ENCODE measurements at places on chromosomes 4 and X.

- H3K4me1 ChIP-seq = no peaks in the 10 kb centered on the region
- H3K27me3 ChIP-seq = no peaks in the 10 kb centered on the region
- no peak overlapping the region for H3K27ac ChIP-seq
- H3K36me3 ChIP-seq = no peaks in the 10 kb centered on the region
Measured at GRCh38 chr4:154722262-154722661, 21.5 kb upstream of the LRAT start.

- H3K36me3 ChIP-seq = no peaks in the 10 kb centered on the region
- no peak overlapping the region for H3K4me3 ChIP-seq
- H3K4me1 ChIP-seq = no peaks in the 10 kb centered on the region
Measured at GRCh38 chr4:72378901-72379300, 190.1 kb downstream of the ADAMTS3 start.

GRCh38 chr4:110134269-110134869, 64.0 kb downstream of the ELOVL6 start:
- peaks cover 10% of the 10 kb centered on the region for H3K4me1 ChIP-seq
- no peak overlapping the region for H3K27ac ChIP-seq
- H3K4me3 ChIP-seq = no peak overlapping the region
- H3K27me3 ChIP-seq = no peaks in the 10 kb centered on the region

DNA sequence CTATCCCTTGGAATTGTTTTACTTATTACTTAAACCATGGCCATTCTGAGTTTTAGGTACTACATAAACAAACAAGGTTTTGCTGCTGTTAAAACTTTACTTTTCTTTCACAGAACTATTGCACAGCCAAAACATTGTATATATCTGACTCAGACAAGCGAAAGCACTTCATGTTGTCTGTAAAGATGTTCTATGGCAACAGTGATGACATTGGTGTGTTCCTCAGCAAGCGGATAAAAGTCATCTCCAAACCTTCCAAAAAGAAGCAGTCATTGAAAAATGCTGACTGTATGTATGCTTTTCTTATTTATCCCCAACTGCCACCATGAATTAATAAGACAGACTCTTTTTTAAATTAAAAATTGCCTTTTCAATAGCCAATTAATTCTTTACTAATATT, 69.8 kb downstream of the CCKAR start:
- no peak overlapping the region for H3K4me3 ChIP-seq
- H3K4me1 ChIP-seq = no peaks in the 10 kb centered on the region
- H3K27me3 ChIP-seq = no peaks in the 10 kb centered on the region
- H3K36me3 ChIP-seq = peaks cover 34% of the 10 kb centered on the region

DNA sequence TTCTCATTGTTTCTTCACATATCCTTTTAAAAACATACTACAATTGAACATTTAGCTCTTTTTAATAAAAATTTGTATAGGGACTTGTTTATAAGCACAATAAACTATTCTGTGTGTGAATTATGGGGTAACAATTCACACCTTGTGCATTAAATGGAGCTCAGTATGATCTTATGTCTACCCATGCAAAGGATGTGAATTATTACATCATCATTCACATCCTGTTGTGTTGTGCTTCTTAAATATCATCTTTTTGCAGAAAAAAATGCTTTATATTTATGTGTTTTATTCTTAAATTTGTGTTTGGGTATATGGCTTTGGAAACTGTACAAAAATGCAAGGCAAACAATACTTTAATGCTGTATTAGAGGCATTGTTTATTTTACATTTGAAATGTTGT, 96.7 kb upstream of the PABPC4L start:
- no peak overlapping the region for H3K27ac ChIP-seq
- no peaks in the 10 kb centered on the region for H3K36me3 ChIP-seq
- H3K4me1 ChIP-seq = no peaks in the 10 kb centered on the region
- no peak for DNase-seq

GRCh38 chr4:110487873-110488272, 11.9 kb downstream of the ENPEP start:
- peaks cover 14% of the 10 kb centered on the region for H3K27me3 ChIP-seq
- no peak overlapping the region for H3K4me3 ChIP-seq
- H3K36me3 ChIP-seq = no peaks in the 10 kb centered on the region

DNA sequence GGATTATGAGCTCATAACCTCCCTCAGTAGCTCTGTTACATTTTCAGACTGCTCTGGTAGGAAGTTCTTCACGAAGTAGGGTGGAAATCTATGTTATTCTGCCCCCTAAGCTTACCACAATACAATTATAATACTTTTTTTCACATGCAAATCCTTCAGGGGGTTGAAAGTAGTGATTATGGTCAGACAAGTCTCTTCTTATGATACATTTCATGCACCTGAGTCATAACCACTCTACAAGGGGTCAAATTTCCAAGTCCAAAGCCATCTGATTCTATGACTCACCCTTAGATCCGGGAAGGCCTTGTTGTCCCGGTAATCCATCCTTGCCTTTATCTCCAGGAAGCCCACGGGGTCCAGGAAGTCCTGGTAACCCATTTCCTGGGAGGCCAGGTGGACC, 95.2 kb downstream of the ATG4A start:
- H3K27ac ChIP-seq = no peak overlapping the region
- no peaks in the 10 kb centered on the region for H3K4me1 ChIP-seq
- no peaks in the 10 kb centered on the region for H3K36me3 ChIP-seq
- DNase-seq = no peak
- H3K27me3 ChIP-seq = peaks cover 8% of the 10 kb centered on the region
- no peak overlapping the region for H3K4me3 ChIP-seq

DNA sequence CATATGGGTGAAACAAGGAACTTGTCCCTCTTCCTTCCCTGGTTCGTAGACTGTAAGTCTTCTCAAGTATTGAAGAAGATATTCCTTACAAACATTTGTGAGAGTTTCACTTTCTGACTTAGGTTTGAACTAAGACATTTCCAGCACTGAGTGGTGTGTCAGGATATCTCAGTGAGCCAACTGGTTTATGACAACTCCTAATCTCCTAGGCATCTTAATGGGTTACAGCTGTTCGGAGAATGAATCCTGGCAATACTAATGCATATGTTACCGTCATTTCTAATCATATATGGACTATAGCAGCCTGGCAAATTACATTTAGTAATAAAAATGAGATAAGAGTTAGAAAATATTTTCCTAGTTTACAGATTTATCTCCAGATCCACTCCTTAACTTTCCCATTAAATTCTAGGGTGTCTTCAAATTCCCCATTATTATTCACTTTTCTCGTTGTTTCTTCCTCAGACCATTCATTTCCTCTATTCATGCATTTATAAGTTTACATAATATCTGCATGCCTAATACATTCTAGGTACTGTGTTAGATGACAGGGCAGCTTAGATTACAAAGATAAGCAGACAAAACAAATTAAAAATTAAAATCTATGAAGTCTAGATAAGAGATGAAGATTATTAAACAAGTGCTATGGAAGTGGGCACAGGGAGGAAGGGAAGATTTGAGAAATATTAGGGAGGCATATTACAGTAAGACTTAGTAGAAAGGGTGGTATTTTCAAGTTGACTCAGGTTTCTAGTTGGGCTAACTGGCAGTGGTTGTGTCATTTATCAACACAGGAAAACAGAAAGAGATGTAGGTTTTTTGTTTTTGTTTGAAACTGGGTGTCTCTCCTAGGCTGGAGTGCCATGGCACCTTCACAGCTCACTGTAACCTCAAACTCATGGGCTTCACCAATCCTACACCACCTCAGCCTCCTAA, 173.9 kb downstream of the WDFY3 start:
- peaks cover under 1% of the 10 kb centered on the region for H3K36me3 ChIP-seq
- DNase-seq = no peak
- H3K4me1 ChIP-seq = no peaks in the 10 kb centered on the region
- H3K27me3 ChIP-seq = no peaks in the 10 kb centered on the region
- H3K27ac ChIP-seq = no peak overlapping the region

GRCh38 chr4:40251366-40251765, 54.5 kb downstream of the RHOH start:
- no peaks in the 10 kb centered on the region for H3K27me3 ChIP-seq
- H3K4me3 ChIP-seq = no peak overlapping the region

DNA sequence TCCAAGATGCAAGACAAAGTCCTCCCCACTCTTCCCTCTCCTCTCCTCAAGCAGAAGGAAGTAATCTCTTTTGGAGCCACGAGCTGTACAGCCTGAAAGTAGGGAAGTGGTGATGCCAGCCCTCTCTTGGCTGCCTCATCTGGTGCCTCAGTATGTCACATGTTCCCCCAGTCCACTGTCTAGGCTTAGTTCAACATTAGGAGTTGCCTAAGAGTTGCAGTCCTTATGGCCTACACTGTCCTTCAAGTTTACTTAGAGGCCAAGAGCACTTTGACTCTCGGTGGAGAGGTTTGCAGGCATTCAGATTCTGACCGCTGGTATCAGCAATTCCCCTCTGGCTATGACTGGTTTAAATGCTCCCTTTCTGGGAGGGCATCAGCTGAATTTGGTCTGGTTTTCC, 735.6 kb downstream of the GLUD2 start:
- DNase-seq = no peak
- H3K4me1 ChIP-seq = no peaks in the 10 kb centered on the region
- H3K27me3 ChIP-seq = no peaks in the 10 kb centered on the region

- H3K27me3 ChIP-seq = peaks cover 27% of the 10 kb centered on the region
- H3K4me1 ChIP-seq = no peaks in the 10 kb centered on the region
Measured at GRCh38 chrX:40897718-40898270, 162.5 kb upstream of the MED14 start.

- no peak overlapping the region for H3K27ac ChIP-seq
- no peaks in the 10 kb centered on the region for H3K36me3 ChIP-seq
- H3K4me1 ChIP-seq = no peaks in the 10 kb centered on the region
- no peak for DNase-seq
- no peak overlapping the region for H3K4me3 ChIP-seq
Measured at GRCh38 chr4:11326021-11326420, 102.7 kb downstream of the HS3ST1 start.

DNA sequence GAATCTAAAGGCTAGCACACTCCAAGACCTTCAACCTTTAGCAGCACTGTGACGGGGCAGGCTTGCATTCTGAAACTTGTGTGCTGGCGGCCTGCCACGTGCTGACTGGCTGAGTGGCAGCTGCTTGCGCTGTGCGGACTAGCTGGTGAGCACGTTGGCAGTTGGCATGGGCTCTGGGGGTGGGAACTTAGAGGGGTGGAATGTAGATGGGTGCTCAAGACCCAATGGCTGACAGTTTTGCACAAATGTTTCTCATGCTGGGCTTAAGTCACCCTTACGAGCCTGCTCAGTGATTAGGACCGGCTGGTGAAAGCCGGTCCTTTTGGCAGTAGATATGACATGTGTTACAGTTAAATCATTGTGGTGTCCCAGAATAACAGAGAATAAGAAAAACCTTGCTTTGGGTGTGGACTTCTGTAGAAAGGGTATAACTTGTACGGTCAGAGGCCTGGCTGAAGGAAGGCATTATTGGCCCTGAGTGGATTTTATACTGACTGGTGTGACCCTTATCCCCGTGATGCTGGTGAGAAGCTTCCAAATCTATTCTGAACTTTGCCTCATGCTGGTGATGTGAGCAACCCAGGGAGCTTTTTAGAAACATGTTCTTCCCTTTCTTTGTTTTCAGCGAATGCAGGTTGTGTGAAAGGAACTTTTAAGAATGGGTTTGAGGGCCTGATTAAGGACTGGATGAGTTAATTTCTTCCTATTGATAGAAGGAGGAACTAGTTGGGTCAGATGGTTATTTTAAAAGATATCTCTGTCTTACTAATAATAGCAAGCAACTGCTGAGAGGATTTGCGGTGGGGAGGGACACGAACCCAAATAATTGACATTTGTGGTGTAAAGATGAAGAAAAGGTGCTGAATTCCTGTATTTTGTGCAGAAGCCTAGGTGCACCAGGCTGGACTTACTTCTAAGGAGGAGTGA, 107.4 kb upstream of the SLC4A4 start:
- DNase-seq = no peak
- H3K36me3 ChIP-seq = no peaks in the 10 kb centered on the region
- H3K4me1 ChIP-seq = peaks cover 27% of the 10 kb centered on the region
- H3K27me3 ChIP-seq = no peaks in the 10 kb centered on the region
- no peak overlapping the region for H3K4me3 ChIP-seq

GRCh38 chr4:142535009-142535408, 311.1 kb downstream of the INPP4B start:
- H3K27ac ChIP-seq = no peak overlapping the region
- DNase-seq = no peak
- H3K4me1 ChIP-seq = no peaks in the 10 kb centered on the region
- H3K36me3 ChIP-seq = no peaks in the 10 kb centered on the region

- DNase-seq = no peak
- H3K4me3 ChIP-seq = no peak overlapping the region
- H3K36me3 ChIP-seq = no peaks in the 10 kb centered on the region
- H3K27me3 ChIP-seq = no peaks in the 10 kb centered on the region
- H3K27ac ChIP-seq = no peak overlapping the region
Measured at GRCh38 chrX:131747173-131747572, 203.3 kb downstream of the OR13H1 start.

- H3K27ac ChIP-seq = no peak overlapping the region
- H3K36me3 ChIP-seq = no peaks in the 10 kb centered on the region
- no peak for DNase-seq
- peaks cover 10% of the 10 kb centered on the region for H3K27me3 ChIP-seq
- H3K4me3 ChIP-seq = no peak overlapping the region
Measured at GRCh38 chrX:108235986-108236385, 144.4 kb downstream of the ATG4A start.

DNA sequence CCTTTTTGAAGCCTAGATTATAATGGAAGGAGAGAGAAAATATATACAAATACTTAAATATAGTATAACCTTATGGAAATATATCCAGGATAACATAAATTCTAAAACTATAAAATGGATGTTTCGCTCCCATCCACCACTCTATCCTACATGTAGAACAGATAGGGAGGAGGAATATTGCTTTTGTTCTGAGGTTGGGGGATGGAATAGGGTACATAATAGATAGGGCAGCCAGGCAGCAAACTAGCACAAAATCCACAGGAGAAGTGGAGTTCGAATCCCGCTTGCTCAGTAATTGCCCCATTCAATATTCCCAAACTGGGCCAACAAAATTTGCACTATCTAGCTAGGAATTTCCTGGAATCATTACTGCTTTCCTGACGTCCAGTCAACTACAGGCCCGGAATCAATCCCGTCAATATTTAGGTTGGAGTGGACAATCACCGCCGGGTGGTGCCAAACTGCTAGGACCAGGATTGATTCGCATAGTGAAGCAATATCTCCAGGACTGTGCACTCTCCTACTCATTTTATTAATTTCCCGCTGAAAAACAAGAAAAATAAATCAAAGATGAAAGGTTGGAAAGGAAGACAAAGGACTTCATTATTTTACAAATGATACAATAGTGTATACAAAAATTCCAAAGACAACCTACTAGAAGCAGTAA, 40.4 kb upstream of the PAPSS1 start:
- no peak for DNase-seq
- H3K27me3 ChIP-seq = peaks cover 7% of the 10 kb centered on the region
- no peaks in the 10 kb centered on the region for H3K36me3 ChIP-seq
- no peak overlapping the region for H3K27ac ChIP-seq
- H3K4me3 ChIP-seq = no peak overlapping the region
- H3K4me1 ChIP-seq = no peaks in the 10 kb centered on the region

DNA sequence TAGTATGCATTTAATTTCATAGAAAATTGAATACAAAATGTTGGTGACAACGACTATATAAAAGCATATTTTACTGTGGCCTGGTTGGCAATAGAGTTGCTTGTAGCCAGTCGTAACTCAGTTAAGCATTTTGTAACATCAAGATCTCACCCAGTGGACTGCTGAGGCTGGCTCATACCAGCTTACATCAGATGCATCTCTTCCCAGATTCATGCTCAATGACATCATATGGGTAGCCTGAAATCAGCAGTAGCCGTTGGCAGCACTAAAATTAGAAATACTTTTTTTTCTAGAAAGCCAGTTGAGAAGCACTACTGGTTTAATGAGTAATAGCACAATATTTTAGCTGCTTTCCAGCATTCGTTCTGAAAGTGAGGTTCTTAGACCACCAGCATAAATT, 341.2 kb downstream of the TECRL start:
- no peaks in the 10 kb centered on the region for H3K4me1 ChIP-seq
- H3K36me3 ChIP-seq = no peaks in the 10 kb centered on the region
- DNase-seq = no peak
- H3K27ac ChIP-seq = no peak overlapping the region

All from effector memory CD8-positive, alpha-beta T cell (primary cell).